Thymus (tissue), 14 donors: ENCODE measurements at places on chromosomes 12 and 14.

GRCh38 chr12:1919284-1919683 lies 832 bp upstream of the CACNA2D4 start:
- DNase-seq = no peak

GRCh38 chr12:15863372-15863771 lies 18.8 kb upstream of the STRAP start:
- no peak for DNase-seq

DNA sequence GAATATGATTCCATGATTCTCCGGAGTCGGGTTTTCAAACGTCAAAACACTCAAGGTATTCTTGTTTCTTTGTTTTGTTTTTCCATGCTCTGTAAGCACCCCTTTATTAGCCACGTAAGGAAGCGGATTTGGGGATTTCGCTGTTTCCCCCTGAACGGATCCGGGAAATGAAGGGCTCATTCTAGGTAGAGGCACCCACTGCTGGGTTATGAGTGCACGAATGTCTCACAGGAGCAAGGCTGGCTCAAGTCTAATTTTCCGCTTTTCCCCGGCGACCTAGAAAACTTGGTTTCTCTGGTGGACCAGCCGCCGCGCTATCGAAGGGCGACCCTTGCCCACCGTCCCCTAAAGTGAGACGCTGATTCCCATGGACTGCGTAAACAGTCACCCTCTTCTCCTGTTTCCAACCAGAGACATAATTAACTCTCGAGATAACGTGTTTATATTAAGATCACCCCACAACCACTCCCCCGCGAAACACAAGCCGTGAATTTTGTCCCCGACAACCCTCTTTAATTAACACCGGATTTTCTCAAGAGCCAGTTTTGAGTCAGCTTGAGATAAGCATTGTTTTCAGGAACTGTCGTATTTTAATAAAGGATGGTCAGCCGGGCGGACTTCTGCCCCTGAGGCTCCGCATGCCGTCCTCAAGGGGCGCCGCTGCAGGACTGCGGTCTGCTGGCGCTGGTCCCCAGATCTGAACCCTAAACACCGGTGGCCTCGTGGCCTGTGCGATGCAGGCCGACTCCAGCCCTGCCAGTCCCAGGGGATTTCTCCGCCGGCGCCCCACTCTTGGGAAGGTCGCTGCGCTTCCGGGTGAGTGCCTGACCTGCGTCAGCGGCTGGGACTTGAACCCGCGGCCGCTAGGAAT lies 515 bp upstream of the ABCC9 start:
- DNase-seq = no peak

GRCh38 chr12:68118096-68118755 lies 41.3 kb downstream of the IFNG start:
- DNase-seq = no peak

DNA sequence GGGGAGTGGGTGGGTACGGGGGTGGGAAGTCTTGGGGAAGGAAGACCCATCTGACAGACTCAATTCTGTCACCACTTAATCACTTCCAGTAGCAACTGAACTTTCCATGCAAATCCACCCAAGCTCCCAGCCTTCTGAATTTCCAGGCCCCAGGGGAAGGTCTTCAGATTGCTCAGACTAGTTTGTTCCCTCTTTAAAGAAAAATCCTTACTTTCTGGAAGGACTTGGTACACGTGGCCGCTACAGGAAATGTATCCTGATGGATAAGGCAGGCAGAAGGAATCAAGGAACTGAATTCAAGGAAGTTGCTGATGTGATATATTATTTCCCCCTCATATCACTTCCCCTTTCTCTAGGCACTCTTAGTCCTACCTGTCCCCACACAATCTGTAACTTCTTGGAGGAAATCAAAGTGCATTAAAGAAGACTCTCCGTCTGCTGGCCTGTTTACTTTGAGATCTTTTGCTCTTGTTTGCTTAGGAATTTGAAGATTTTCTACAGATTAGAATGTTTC lies 6.4 kb downstream of the NFKBIA start:
- DNase-seq = no peak

DNA sequence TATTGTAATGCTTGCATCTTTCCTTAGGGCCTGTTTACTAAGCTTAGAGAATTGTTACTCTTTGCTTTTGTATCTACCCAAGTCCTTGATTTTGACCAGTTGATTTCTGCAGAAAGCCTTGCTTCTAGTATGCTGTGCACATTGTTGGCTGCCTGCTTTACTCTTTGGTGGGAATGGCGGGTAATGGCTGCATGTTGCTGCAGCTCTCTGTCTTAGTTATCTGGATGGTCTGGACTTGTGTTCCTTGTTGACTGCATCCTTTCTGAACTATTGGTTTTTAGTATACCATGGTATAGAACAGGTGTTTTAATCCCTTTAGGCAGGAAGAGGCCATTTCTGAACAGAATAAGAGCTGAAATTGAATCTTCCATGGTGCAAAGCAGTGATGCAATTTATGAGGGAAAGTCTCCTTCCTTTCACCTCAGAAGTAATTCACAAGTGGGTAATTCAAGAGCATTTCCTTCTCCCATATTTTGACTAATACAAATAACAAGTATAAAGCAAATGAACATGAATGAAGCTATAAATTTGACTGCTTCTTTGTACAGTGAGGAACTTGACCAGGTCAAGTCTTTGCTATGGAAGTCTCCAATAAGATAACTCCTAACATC lies 466.4 kb downstream of the NPAS3 start:
- no peak for DNase-seq

DNA sequence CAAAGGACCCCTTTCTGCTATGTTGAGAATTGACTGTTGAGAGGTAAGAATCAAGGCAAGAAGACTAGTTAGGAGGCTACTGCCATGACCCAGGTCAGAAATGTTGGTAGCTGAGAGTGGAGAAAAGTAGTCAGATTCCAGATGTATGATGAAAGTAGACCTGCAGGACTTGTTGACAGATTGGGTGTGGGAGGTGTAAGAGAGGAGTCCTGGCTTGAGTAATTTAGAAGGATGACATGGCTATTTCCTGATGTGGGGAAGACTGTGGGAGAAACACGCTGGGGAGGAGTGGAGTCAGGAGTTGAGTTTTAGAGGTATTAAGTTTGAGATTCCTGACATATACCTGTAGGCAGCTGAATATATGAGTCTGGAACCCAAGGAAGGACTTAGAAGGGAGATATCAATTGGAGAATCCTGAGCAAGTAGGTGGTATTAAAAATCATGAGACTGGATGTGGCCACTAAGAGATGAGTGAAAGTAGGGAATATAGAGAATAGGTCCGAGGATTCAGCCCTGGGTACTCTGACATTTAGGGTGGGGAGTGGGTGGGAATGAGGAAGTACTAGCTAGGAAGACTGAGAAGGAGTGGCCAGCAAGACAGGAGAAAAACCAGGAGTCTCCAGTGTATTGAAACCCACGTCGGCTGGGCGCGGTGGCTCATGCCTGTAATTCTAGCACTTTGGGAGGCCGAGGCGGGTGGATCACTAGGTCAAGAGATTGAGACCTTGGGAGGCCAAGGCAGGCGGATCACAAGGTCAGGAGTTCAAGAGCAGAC lies 12.6 kb upstream of the DDX47 start:
- DNase-seq = no peak

DNA sequence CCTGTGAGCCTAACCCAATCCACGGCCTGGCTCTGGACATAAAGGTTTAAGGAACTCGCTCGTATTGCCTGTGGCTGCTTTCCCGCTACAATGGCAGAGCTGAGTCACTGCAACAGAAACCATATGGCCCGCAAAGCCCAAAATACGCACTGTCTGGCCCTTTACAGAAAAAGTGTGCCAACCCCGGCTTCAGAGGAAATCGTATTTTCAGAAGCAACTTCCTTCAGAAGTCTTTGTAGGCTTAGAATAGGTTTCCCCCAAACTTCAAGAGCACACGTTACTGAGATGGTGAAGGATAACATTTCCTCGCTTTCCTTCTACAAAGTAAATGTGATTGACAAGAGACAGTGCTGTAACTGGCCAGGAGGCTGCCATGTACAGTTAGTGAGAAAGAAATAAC lies 34.8 kb upstream of the TESC start:
- peak; percentile 27 for DNase-seq

DNA sequence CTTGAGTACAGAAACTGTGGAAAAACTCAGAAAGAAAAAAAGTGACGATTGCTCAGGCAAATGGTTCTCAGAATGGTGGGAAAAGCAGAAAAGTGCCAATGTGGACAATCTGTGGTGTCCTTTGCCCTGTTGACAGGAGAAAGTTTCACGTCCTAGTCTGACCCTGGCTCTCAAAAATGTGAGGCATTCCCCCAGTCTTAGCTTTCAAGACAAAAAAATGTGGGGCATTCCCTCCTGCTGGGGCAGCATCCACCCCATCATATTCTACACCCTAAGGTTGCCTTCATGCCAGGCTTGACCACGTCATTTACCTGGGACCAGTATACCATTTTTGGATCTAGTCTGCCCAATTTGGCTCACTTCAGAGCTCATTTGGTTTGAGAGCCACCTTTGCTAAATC lies 20.7 kb upstream of the ANAPC7 start:
- no peak for DNase-seq

DNA sequence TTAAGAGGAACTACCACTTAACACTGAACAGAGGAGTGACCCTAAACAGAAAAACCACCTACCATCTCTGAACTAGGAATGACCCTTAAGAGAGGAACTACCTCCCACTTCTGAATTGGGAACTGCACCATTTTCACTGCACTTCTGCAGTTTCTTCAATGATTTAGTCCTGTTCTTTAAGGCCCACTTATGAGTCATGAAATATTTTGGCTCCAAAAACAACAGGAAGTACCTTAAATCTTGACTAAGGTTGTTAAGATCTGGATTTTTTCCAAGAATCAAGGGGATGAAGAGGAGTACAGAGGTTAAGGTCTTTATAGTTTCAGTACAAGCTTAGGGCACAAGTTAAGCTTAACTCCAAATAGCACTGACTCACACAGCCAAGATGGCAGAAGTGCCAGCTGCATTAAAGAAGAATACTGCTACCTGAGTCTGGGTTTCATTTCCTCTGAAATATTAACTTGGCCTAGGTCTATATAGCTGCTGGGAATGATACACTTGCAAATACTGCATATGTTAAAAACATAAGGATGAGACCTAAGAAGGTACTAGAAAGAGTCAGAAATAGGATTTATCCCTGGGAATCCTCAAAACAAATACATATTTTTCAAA lies 4.2 kb downstream of the NPC2 start:
- DNase-seq = no peak

DNA sequence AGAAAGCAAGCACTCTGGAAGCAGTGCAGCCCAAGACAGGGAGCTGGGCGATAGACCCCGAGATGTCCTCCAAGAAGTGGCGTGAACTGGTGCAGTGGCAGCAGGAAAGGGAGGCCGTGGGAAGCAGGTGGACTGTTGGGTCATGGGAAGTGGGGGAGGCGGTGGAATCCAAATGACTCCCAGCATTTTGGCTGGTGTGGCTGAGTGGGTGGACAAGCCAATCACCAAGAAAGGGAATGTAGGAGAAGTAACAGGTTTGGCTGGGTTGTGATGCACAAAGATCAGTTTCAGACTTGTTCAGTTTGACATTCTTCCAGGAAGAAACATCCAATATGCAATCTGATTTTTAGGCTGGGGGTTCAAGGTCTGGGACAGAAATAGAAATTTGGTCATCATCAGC lies 46.0 kb upstream of the KTN1 start:
- DNase-seq = no peak

GRCh38 chr14:90091393-90091792 lies 29.6 kb downstream of the KCNK13 start:
- DNase-seq = no peak

DNA sequence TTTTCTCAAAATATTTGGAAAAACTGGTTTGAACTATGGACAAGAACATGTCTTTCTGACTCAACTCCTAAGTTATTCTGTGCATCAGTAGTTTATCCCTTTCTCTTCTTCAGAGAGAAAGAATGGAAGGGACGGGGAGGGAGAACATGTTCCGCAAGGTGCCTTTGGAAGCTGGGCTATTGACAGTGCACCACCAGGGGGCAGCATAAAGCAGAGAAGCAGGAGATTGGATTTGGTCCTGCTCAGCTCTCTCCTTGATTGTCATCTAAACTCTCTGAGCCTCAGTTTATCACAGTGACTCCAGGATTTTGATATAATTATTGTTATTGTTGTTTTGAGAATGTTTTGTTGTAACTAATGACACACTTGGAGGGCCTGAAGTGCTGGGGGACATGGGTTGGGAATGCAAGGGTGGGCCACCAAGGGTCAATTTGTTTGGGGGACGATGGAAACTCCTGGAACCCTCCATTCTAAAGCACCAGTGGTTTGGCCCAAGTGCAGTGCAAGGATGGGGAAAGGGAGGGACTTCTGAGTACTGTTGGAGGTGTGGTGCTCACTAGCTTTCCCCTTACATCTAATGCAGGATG lies 45.3 kb upstream of the ANO6 start:
- peak; percentile 86 for DNase-seq

- DNase-seq = peak; percentile 50
Measured at GRCh38 chr14:95255487-95255886, 64.2 kb downstream of the CLMN start.

GRCh38 chr14:105013150-105013785 lies 7.6 kb downstream of the CDCA4 start:
- no peak for DNase-seq

DNA sequence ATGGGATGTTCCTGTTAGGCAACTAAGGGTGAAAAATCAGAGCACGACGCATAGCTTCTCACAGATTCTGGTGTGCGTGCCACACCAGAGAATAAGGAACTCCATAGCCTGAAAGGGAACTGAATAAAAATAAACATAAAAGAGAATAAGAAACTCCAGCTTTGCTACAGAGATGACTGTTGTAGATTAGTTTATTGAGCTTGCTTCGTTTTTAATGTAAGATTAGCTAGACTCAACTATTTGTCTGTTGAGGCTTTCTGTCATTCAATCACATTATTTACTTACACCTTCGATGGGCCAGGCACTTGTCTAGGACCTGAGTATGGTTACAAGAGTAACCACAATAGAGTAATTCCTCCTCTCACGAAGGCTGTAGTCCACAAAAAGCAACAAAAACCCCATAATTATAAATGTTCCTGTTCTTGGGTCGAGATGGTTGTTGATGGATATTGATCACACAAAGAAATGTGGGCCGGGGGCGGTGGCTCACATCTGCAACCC lies 807 bp upstream of the ZCCHC8 start:
- no peak for DNase-seq

GRCh38 chr14:86035882-86036281 lies 505.9 kb downstream of the FLRT2 start:
- no peak for DNase-seq

DNA sequence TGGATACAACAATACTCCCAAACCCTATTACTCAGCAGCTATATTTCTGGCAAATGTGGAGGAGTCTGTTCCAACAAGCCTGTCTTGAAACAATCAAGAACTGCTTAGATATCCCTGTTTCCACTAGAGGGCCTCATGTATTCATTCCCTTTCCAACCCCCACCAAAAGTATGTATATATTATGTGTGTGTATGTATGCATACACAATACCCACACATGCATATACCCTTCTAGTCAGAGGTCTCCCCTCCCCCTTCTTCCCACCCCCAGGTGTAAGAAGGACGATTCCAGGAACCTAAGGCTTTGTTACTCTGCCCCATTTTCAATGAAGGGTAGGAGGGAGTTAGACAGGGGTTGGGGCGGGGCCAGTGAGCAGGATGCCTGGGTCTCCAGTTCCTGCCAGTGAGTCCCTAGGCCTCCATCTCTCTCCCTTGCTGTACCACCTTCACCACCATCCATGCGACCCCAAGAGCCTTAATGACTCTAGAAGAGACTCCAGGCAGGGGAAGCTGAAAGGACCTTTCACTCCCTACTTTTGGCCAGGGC lies at the start of gene DGKA:
TSS of gene DGKA (plus strand) at position 392 of the 546 bp plus-strand sequence. CDS start 5,342 bp downstream, outside the sequence.
- peak; percentile 93 for DNase-seq

GRCh38 chr12:6423267-6424007 lies 21.3 kb upstream of the CD27 start:
- peak; percentile 87 for DNase-seq

GRCh38 chr12:44500423-44500822 lies 375.7 kb downstream of the NELL2 start:
- no peak for DNase-seq
